ENCODE measurements at places on chromosomes 2 and 18. TPM values are rescaled to one million over a fixed set of nuclear protein-coding genes. Genes with fewer than 3 reads are reported as not detected.

CHAC2 gene
- total RNA-seq = 19.9 TPM

FEV gene
- not detected for total RNA-seq

BMP10 gene
- not detected for total RNA-seq

ANKZF1 gene
- total RNA-seq = 27.5 TPM

SKA1 gene
- 36.4 TPM for total RNA-seq

SERPINB5 gene
- total RNA-seq = not detected

NOP58 gene
- 71.9 TPM for total RNA-seq

POMC gene
- 9.0 TPM for total RNA-seq

GAREM1 gene
- total RNA-seq = 0.29 TPM

GLI2 gene
- total RNA-seq = 3.9 TPM

PTPRN gene
- total RNA-seq = 3.2 TPM

- no peak for DNase-seq
These were observed 393.9 kb upstream of the TCF4 start for GRCh38 chr18:55981712-55982475.

DNA sequence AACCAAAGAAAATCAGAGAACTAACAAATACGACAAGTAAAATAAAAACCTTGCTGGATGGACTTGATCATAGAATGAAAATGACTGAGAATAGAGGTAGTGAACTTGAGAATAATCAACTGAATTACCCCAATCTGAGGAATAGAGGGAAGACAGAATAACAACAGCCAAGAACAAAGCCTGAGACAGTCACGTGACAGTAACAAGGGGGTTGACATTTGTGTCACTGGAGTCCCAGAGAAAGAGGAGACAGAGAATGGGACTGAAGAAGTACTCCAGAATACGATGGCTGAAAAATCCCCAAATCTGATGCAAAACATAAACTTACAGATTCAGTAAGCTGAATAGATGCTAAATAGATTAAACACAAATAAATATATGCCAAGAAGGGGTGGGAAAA, 248.5 kb upstream of the HDAC4 start:
- no peak for DNase-seq

- DNase-seq = peak; percentile 100
These were observed 16.5 kb downstream of the TWIST2 start for GRCh38 chr2:238864207-238865014.

DNA sequence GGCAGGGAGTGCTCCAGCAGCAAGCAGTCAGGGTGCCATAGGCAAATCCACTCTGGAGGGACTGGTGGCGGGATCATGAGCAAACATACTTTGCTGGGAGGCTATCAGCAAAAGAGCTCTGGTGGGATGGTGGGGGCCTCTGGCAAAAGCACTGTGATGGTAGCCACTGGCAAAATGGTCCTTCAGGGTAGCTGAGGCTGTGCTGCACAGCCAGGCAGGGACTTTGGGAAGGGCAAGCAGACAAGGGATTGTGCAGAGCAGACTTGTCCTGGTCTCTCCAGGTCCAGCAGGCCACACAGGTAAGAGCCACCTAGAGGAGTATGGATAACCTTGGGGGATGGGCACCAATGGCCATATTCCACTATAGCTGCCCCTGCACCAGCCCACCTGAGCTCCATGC, 129.4 kb upstream of the OTOS start:
- no peak for DNase-seq

DNA sequence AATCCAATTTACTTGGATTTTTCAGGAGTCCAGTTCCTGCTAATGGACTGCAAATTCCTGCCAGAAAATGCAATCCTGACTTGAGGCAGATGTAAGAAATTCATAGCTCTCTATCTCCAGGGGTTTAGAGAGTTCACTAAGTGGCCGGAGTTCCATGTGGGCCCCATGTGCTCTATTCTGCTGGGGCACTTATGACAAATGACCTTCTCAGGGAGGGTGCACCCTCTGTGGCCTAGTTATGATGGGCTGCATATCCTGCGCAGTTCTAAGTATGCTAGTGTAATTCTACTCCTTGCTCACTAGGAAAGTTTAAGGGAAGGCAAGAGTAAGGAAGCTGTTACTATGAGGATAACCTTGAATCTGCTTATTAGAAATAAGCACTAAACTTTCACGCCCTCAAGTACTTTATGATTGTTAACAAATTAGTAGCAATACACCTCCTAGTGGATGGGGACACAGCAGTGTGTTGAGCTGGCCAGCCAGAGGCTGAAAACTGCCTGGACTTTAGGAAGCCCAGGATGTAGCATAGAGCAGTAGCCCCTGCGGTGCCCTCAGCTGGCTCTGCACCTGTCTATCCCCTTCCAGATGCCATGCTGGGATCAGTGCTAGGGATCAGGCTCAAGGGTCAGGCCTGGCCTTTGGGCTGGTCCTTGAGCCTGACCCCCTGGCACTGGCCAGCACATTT, 14.4 kb downstream of the SMYD1 start:
- DNase-seq = no peak

GRCh38 chr2:154402213-154402612, 296.3 kb upstream of the KCNJ3 start:
- peak; percentile 16 for DNase-seq

DNA sequence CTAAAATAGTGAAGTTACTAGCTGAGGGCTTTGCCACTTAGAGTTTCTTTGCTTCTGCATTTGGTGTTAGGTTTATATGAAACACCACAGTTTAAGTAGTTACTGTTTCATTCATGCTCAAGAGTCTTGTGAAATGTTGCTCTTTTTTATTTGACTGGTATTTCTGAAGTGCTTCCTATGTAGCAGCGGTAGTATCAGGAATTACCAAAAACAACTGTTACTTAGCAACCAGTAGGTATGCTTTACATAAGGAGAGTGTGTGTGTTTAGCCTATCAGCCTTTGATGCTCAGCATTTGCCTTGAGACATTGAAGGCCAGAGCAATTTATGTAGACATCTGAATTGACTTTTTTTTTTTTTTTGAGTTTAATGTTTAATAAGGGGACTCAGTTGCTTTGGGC, 3.6 kb downstream of the DIS3L2 start:
- DNase-seq = no peak

- peak; percentile 90 for DNase-seq
These were observed 110.8 kb upstream of the OTOS start for GRCh38 chr2:240250985-240251847.

- DNase-seq = no peak
These were observed 234.6 kb upstream of the RAB12 start for GRCh38 chr18:8374676-8375075.

DNA sequence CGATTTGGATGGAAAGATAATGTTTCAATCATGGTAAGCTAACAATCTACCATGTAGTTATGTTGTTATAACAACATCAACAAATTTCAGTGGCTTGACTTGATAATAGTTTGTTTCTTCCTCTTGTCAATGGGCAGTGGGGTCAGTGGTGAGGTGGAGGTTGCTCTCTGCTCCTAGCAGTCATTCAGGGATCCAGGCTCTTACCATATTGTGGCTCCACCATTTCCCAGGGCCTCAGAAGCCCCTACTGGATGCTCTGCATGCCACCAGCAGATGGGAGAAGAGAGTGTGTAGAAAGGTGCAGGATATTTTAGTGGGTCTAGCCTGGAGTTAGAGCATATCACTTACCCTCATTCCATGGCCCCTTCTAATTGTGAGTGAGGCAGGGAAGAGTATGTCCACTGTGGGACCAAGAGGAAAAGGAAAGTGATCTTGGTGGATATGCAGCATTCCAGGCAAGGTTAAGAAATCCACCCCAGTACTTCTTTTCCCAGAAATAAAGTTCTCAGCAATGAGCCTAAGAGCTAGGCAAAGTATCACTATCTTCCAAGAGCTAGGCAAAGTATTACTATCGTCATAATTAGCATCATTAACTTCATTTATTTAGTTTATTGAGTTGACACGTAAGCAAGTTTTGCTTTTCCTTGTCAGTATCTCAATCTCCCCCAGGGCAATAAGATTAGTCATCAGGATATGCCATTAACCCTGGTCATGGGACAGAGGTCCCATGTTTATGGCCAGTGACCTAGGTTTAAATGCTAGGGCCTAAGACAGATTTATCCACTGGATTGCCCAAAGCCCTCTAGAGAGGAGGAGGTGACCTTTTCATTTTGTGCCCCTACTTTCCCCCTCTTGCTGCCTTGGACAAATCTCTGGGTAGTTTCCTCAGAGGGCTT, 4.2 kb upstream of the IWS1 start:
- peak; percentile 82 for DNase-seq

DNA sequence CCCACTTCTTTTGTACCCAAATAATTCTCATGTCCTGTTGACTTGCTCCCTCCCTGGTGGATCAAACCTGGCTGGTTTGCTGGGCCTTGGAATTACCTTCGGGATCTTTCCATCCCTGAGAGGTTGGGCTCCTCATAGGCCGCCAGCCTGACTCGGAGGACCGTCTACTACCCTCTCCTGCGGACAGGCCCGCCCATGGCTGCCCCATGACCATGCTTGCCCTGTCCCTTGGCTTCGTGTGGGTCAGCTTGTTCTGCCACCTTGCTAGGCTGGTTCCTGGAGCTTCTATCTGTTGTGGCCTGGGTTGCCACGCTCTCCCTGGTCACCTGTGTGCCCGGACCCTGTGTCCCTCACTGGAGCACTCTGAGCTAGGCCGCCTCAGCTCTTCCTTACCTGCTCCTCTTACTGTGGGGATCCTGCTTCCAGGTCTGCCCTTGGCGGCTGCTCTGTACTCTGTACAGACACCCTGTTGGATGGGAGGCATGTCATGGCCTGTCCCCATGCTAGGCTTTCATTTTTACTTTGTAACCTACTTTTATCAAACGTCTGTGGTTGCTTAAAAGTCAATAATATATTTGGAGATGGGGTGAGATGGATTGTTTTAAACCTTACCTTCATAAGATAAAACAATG, 29.7 kb upstream of the FHL2 start:
- no peak for DNase-seq

DNA sequence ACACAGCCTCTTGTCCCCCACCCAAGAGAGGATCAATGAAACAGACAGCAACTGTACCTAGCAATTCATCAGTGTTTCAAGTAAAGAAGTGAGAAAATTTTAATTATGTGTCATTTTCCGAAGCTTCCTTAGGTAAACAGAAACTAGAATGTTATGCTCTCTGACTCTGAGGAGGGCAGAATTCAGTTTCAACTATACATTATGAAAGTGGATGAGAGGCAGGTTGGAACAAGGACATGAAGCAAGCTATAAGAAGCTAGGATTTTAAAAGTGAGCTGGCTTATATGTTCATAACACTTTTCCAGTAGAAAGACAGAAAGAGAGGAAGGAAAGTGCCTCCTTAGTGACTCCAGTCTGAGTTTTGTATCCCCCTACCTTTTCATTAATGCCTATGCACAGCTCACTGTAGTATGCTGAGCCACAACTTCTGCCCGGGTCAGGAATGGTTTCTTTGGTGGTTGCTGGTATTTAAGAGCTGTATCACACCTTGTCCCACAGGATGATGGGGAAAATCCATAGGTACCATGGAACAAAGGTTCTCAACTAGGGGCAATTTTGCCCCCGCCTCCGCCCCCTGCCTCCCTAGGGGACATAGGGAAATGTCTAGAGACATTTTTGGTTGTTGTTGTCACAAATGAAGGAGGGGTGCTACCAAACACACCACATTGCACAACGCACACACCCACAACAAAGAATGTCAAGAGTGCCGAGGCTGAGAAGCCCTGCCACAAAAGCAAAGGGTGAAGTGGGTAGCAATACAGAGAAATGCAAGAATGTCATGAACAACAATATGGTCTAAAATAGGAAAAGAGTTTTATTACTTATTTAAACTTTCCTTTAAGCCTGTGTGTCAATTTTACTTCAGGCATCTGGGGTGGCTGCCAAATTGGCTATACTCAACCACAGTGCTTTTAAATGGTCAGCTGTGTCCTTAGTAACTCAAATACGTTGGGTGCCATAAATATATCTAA, 161.0 kb upstream of the ZFP36L2 start:
- DNase-seq = peak; percentile 62

GRCh38 chr2:74099271-74099670, 48.4 kb downstream of the BOLA3 start:
- no peak for DNase-seq

DNA sequence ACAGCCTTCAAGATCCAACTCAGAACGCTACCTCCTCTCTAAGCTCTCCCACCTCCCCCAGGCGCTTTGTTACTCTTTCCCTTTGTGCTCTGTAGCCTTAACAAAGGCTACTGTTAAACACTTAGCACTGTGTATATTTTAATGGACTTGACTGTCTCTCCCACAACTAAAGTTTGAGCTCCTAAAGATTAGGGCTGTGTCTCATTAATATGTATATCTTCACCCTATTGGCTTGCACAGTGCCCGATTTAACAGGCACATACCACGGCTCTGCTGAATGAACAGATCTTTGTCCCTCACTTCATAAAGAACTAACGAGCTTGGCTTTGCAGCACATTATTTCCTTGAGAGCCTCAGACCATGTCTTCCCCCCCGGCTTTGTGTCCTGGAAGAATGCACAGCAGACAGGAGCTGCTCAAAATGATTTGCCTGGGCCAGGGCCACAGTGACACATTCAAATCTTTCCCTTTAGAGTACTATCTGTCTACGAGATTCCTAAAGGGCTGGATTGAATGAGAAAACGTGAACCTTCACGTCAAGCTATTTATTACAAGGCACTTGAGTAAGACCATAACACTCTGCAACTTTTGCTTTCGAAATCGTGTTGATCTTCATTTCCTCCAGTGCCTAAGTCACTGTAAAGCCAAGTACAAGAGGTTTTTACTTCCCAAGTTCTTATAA, 22.1 kb downstream of the ABHD3 start:
- peak; percentile 71 for DNase-seq

- no peak for DNase-seq
These were observed 140.1 kb downstream of the ACOXL start for GRCh38 chr2:110872521-110872920.

DNA sequence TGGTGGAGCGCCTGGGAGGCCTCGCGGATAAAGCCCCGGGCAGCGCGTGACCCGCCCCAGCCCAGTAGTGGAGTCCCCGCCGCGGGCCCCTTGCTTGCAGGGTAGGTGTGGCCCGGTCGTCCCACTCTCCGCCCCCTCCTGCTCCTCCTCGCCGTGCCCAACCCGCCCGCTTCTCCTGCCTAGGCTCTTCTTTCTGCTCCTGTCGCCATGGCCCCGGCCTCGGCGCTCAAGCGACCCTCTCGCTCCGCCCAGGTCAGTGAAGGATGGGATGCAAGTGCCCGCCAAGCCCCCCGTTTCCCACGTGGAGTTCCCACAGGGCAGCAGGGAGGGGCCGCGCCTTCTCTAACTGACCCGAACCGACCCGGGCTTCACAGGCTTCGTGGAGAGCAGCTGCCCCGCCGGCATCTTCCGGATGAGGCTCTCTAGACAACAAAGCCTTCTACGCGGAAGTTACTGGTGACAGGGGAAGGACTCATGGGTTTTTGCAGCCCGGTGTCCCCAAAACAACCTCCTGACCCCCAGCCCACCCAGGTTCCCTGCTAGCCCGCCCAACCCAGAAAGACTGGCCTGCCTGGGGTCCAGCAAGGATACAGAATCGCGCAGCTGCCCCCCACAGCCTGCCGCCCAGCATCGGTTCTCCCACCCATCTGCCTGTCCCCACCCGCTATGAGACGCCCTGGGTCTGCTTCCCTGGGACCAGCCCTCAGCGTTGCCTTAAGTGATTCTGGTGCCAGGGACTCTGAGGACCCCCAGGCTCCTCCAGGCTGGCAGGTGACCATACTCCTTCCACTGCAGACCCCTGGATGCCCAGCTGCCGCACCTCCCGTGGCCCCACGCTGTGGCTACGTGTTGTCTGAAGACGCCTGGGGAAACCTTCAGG, 32.8 kb downstream of the TTC32 start:
- peak; percentile 50 for DNase-seq

Data from RPMI7951 (cell line).